ACHN (cell line): ENCODE measurements at places on chromosomes 7 and 10.

GRCh38 chr7:17147409-17147808, 151.0 kb upstream of the AHR start:
- no peak for DNase-seq

- DNase-seq = no peak
Observed at GRCh38 chr10:6230315-6230714, 27.6 kb downstream of the PFKFB3 start.

DNA sequence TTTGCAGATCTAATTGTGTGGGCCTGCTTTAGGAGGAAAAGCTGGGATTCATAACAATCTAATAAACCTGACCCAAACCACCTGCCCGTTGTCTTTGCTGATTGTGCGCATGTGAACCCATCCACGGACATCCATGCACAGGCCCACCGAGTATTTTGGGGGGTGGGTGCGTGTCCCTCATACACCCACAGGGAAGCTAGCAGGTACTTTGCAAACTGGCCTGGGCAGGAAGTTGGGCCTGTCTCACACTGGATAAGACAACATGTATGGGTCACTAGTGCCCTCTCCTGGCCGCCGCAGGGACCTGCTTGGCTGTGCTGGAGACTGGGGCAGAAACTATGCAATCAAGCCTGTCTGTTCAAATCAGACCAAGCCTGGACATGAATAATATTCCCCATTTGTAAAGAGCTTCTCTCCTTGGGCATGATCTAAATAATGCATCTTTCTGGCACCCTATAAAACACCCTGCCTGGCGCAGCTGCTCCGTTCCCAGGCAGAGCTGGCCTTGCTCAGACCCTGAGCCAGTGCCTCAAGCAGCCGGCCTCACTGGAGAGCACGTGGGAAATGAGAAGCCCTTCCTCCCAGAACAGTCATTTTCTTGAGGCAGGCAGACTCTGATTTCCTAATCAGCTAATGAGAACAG, 15.8 kb downstream of the ECHDC3 start:
- DNase-seq = peak; percentile 66

- DNase-seq = no peak
Observed at GRCh38 chr7:149228831-149229471, 10.5 kb upstream of the ZNF212 start.

DNA sequence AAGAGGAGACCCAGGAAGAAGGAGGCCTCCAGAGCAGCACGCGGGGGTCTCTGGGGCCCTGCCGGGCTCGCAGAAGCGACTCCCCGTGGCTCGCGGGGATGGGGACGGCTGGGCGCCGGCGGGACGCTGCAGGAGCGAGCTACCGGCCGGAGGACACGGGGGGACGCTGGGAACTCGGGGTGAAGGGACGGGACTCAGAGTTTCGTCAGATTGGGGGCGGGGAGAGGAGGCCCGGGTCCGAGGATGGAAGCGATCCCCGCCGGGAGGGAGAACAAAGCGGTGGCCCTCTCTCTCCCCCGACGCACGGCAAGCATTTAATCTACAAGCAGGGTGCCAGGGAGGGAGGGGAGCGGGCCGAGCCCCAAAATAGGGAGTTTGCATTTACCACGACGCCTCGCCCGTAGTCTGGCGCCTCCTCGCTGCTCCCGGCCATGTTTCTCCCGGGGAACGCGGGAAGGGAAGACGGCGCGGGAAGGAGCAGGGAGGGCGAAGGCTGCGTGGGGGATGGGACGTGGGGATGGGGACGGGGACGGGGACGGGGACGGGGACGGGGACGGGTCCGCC, at the start of gene PRTFDC1:
PRTFDC1 (minus strand) TSS at position 464 of the 564 bp plus-strand sequence; CDS start at position 433, 31 bp downstream.
- peak; percentile 33 for DNase-seq

DNA sequence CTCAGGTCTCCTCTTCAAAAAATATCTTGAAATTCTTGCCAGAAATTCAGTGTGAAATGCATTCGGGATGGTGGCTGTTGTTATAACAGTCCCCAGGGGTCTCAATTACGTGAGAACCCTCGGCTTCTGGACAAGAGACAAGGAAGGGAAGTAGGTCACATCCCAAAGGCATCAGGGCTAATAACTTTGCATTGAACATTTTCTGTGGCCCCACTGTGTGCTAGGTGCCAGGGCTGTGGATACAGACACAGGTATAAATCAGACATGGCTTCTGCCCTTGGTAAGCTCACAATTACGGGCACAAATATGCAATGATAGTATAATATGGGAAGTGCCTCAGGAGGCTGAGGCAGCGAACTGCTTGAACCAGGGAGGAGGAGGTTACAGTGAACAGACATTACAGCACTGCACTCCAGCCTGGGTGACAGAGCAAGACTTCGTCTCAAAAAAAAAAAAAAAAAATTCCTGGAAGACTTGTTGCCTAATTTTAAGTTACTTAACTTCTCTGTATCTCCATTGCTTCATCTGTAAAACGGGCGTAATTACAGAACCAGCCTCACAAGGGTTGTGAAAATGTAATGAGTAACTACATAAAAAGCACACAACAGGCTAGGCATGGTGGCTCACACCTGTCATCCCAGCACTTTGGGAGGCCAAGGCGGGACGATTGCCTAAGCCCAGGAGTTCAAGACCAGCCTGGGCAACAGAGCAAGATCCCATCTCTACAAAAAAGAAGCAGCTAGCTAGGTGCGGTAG, 2.5 kb upstream of the RHBDD2 start:
- no peak for DNase-seq
